ENCODE measurements at places on chromosomes 1 and 21. TPM values are rescaled to one million over a fixed set of nuclear protein-coding genes. Genes with fewer than 3 reads are reported as not detected.

- peak; percentile 75 for DNase-seq
Observed at GRCh38 chr1:116569776-116570357, 959 bp downstream of the CD58 start.

GRCh38 chr21:28729887-28730286, 262.8 kb downstream of the LTN1 start:
- DNase-seq, result no peak

Gene PLEKHN1
- polyA plus RNA-seq, result 0.49 TPM

DNA sequence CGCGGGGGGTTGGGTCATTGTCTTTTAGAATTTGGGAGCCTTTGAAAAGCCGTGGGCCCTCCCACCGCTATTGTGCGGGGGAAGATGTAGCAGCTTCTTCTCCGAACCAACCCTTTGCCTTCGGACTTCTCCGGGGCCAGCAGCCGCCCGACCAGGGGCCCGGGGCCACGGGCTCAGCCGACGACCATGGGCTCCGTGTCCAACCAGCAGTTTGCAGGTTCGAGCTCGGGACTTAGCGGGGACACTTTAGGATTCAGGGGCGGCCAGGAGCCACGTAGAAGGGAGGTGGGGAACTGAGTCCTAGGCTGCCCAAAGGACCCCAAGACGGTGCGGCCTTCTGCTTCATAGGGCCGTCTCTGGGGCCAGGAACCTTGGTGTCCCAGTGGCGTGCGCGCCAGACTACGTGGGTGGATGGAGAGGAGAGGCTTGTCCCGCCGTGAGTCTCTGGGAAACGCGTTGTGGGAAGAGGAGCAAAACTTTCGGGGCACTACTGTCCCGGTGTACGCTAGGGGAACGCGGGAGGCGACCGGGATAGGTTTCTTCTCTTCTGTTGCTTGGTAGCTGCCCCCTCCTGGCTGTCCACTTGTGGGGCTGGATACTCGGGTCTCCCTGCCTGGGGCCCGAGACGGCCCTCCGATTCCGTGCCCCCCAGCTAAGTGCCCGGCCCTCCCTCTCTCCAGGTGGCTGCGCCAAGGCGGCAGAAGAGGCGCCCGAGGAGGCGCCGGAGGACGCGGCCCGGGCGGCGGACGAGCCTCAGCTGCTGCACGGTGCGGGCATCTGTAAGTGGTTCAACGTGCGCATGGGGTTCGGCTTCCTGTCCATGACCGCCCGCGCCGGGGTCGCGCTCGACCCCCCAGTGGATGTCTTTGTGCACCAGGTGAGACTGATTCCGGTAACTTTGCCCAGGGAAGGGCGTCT, at the start of gene LIN28A:
Gene LIN28A, plus strand, starts transcription at position 112 of the 918 bp plus-strand sequence. Its CDS starts 75 bp downstream, at position 187.
- DNase-seq, result no peak

- DNase-seq, result no peak
Observed at GRCh38 chr1:85822696-85823095, 114.5 kb upstream of the ZNHIT6 start.

Gene EXTL1
- 0.82 TPM for polyA plus RNA-seq

- no peak for DNase-seq
Observed at GRCh38 chr21:39111931-39112550, 71.2 kb downstream of the PSMG1 start.

Gene FCAMR
- 5.3 TPM for polyA plus RNA-seq

Gene EDARADD
- polyA plus RNA-seq, result 0.66 TPM

- no peak for DNase-seq
Observed at GRCh38 chr1:110250008-110250407, 39.9 kb downstream of the KCNC4 start.

Gene CASQ1
- polyA plus RNA-seq, result 1.9 TPM
